D341Med (cell line): ENCODE measurements at places on chromosomes 11 and 22.

DNA sequence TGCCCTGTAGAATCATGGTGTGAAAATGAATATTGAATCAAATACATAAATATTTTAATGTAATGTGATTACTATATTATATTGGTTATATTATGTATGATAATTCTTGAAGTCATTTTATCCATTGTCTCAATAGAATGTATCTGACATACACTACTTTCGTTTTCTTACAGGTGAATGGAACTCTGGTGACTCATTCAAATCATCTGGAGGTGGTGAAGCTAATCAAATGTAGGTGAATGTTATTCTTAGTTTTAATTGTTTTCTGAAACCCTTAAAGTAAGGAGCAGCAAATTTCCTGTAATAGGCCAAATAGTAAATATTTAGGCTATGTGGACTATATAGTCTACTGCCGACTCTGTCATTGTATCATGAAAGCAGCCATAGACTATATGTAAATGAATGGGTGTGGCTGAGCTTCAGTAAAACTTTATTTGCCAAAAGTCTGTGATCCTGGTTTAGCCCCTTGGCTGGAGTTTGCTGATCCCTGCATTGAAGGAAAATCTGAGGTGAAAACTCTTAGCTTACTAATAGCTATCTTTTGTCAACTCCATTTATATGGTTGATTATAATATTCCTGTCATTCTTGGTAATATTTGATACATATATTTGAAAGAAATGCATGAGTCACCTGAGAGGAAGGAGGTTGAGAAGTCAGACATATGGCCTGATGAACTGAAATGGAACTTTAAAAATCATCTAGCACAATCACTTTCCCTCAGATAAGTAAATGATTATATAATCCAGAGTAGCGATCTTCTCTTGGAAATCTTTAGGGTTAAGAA is 87.2 kb upstream of the GRIK4 start:
- DNase-seq = no peak

DNA sequence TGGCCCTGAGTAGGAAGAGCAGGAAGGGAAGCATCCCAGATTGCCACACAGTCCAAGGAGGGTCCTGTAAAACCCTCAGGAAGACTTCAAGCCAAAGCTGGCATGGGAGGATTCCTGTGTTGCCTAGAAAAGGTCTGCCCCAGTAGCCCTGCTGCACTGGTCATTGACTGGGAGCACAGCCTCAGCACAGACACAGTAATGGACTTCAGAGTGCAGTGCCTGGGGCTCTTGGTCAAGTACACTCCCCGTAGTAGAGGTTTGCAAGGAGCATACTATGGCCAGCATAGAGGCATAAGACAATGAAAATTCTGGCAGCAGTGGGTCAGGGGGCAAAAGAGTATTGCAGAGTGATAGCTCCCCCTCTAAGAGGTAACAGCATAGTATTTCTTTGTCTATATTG is 36.2 kb upstream of the FJX1 start:
- DNase-seq = no peak

- no peak for DNase-seq
Measured at GRCh38 chr11:42462558-42463310, 849.1 kb upstream of the API5 start.

GRCh38 chr22:22219140-22219996 is 25.2 kb upstream of the VPREB1 start:
- no peak for DNase-seq

- DNase-seq = no peak
Measured at GRCh38 chr11:64268893-64269539, 15.4 kb downstream of the BAD start.

DNA sequence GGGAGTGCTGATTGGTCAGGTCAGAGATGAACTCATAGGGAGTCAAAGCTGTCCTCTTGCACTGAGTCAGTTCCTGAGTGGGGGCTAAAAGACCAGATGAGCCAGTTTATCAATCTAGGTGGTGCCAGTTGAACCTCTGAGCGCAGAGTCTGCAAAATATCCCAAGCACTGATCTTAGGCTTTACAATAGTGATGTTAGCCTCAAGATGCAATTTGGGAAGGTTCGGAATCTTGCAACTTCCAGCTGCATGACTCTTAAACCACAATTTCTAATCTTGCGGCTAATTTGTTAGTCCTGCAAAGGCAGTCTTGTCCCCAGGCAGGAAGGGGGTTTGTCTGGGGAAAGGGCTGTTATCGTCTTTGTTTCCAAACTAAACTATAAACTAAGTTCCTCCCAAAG is 92.3 kb upstream of the PARVA start:
- DNase-seq = no peak

DNA sequence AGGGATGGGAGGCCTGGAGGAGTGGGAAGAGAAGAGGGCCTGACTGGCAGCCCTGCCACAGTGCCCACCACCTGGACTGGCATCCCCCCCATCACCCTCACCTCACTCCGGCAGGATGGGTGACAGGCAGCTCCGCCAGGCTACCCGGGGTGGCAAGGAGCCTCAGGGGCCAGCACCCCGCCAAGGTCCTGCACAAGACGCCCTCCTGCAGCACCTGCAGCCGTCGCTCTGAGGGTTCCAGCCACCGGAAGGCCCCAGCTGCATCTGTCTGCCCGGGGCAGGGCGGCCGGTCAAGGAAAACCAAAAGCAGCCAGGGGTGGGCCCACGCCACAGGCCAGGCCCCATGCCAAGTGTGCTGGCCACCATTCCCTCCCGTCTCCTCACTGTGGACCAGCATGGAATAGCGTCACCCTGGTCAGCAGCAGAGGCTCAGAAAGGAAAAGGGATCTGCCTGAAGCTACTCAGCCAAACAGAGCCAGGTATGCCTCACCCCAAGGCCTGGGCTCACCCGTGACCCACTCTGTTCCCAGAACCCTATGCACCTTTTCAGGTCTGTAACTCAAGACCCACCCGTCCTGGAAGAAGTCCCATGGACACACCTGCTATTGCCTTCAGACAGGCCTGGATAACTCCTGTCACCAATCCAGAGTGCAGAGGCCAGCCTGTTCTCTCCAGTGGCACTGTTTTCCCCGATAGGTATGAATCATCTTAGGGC is 7.0 kb downstream of the RHBDD3 start:
- peak; percentile 40 for DNase-seq

DNA sequence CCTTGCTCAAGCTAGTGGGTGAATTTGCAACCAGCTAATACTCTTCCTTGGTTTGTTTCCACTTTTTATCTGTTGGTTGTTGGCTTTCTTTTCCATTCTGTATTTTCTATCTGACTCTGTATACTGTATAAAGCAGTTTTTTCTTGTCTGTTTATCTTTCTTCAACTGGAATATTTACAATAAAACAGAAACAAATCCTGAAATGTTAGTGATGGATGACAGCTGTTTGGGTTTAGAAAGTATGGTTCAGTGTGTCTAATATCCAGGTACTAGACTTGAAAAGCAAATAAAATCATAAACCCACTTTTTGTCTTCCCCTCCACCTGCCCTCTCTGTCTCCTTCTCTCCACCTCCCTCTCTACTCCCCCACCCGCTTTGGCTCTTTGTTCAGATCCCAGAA is 35.3 kb upstream of the TBCEL start:
- no peak for DNase-seq

- DNase-seq = no peak
Measured at GRCh38 chr11:69049490-69049867, 747 bp downstream of the TPCN2 start.

- DNase-seq = no peak
Measured at GRCh38 chr11:75520688-75521087, 5.1 kb downstream of the GDPD5 start.

DNA sequence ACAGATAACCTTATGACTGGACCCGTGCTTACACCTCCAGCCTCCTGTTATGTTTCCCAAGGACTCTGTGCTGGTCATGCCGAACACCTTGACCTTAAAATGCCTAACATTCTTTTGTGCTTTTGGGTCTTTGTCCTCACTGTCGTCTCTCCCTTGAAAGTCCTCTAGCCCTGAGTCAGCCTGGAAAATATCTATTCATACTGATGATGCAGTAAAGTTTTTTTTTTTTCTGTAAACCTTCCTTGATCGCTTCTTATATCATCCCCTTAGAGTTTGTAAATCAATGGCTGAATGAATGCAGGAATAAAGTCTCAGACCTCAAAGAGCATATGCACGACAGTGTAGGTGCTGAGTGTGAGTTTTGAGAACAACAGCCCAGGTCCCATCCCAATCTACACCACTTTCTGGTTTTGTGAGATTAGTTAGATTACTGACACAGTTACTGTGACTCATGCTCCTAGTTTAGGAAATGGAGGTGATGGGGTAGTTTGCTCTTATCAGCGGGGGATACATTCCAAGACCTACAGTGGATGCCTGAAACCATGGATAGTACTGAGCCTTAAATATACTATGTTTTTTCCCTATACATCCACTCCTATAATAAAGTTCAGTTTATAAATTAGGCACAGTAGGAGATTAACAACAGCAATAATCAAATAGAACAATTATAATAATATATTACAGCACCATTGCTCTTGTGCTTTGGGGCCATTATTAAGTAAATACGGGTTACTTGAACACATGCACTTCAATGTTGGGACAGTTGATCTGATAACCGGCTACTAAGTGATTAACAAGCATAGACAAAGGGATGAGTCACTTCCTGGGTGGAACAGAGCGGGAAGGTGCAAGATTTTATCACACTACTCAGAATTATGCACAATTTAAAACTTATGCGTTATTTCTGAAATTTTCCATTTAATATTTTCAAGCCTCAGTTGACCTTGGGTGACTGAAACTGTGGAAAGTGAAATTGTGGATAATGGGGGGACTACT is 8.6 kb downstream of the TCN1 start:
- DNase-seq = no peak

GRCh38 chr22:39178206-39179111 is 26.0 kb upstream of the CBX7 start:
- DNase-seq = no peak

- DNase-seq = no peak
Measured at GRCh38 chr22:20590477-20591294, 83.3 kb downstream of the MED15 start.

GRCh38 chr22:49381595-49382450 is 445.9 kb downstream of the BRD1 start:
- no peak for DNase-seq

DNA sequence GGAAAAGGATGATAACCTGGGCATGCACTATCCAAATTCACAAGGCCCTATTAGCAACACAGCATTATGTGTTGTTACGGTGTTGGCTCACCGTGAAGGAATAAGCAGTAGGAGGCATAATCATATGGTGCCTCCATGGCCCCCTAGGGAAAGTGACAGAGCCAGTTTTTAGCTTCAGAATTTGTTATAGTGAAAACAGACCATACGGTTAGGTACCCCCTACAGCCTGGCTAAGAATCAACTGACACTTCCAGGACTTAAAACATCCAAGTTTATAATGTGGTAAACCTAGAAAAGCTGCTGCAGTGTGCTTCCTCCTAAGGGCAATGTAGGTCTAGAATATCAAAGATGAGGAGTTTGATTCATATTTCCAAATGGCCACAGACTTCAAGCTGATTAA is 30.4 kb downstream of the KIF18A start:
- no peak for DNase-seq

DNA sequence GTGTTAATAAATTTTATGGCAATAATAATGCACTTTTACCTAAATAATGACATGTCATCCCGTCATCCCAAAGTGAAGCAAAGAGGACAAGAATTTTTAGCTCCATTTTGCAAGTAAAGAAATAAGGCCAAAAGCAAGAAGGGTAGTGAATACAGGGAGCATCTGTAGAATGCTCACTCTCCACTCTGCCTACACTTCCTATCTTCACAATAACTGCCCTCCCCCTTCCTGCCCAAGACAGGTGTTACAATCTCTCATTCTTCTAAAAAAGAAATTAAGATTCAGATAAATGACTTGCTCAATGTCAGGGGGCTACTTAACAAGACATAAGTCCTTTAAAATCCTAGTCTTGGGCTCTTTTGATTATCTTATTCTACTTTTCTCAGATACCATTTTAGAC is 8.9 kb downstream of the RDX start:
- DNase-seq = no peak

DNA sequence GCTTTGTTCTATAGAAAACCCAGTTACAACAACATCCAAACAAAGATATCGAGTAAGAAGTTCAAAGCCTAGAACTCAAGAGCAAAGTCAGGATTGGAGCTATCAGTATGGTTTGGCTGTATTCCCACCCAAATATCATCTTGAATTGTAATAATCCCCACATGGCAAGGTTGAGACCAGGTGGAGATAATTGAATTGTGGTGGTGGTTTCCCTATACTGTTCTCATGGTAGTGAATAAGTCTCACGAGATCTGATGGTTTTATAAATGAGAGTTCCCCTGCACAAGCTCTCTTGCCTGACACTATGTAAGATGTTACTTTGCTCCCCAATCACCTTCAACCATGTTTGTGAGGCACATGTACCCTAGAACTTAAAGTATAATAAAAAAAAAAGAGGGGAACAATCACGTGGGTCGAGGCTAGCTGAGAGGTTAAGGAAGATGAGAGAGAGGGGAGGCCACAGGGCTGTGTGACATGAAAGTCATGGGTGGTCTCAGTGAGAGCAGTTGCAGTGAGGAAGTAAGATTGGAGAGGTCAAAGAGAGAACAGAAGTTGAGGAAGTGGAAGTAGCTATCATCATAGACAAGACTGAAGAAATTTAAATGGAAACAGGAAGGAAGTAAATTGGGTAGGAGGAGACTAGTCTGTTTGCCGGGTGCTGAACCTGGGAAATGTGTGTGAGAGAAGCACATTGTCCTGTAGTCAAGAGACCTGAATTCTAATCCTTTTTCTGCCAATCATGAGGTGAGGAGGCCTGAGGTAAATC is 80.1 kb upstream of the CD44 start:
- no peak for DNase-seq

DNA sequence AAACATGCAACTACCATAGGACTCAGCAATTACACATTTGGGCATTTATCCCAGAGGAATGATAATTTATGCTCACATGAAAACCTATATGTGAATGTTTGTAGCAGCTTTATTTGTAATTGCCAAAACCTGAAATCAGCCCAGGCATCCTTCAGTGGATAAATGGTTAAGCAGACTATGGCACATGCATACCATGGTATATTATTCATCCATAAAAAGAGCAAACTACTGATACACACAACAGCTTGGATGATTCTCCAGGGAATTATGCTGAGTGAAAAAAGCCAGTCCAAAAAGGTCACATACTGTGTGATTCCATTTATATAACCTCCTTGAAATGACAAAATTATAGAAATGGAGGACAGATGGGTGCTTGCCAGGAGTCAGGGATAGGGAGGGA is 86.7 kb downstream of the ALX4 start:
- DNase-seq = no peak

DNA sequence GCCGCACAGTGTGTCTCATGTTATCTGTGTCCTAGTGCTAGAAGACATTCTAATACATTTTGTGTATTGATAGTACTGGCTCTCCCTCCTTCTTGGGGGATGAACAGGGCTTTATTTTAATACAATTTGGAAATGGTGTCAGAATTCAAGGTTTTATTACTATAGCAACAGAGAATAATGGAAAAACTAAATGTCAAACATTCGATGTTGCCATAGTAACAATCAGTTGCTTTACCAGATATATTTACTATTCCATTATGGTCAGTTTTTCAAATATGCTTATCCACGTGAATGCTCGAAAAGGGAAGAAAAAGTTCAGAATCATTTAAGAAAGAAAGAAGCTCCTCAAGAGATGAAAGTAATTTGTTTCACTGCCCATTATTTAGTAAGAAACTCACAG is 8.6 kb upstream of the MSANTD4 start:
- no peak for DNase-seq

GRCh38 chr11:98955551-98955950 is 65.2 kb upstream of the CNTN5 start:
- no peak for DNase-seq
